ENCODE measurements at places on chromosomes 7 and 10.

DNA sequence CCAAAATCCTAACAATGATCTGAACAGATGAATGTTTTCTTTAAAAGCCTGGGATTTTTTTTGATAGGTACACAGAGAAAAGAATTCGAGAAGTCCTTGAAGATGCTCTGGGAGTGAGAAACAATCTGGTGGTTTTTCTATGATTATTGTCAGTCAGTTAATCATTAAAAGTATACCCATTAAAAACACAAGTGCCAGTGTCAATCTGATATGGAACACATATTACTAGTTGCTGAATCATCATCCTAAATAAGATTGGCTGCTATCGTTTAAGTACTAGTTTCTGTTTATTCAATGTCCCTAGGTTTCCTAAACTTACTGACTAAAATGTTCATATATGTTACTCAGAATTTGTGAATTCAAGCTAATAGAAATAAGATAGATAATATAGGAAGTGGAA is 16.1 kb downstream of the COL28A1 start:
- no peak for DNase-seq

GRCh38 chr10:96313344-96313743 is 9.1 kb downstream of the DNTT start:
- DNase-seq = no peak

GRCh38 chr10:126203746-126204145 is 184.5 kb downstream of the ADAM12 start:
- no peak for DNase-seq

- DNase-seq = no peak
These were observed 365.8 kb downstream of the BBS9 start for GRCh38 chr7:33495207-33495606.

DNA sequence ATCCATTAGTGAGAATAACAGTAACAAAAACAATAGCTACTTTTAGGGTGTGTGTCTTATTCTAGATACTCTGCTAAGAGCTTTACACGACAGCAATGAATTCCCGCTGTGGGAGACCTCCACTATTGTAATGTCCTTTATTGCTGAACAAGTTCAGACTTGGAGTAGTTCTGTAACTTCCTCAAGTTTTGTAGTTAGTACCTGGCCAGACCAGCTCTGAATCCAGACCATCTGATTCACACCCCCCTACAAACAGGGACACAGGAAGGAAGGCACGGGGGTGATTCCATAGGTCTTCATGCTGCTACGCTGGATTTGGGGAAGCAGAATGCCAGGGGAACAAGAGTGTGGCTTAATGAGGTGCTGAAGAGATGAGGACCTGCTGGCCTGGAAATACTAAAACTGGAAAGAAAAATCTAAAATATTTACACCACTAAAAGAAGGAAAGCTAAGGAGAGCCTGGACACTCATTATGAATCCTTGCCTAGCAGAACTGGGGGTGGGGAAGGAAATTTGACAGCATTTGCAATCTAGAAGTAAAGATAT is 194.6 kb upstream of the TMEM72 start:
- no peak for DNase-seq
